ENCODE measurements at places on chromosomes 3 and 15. TPM values are rescaled to one million over a fixed set of nuclear protein-coding genes. Genes with fewer than 3 reads are reported as not detected.

The P3H2 gene
- total RNA-seq: 1.1 TPM

The OR5K2 gene
- not detected for total RNA-seq

The GMNC gene
- not detected for total RNA-seq

The FAM81A gene
- total RNA-seq: 0.25 TPM

The KLHL18 gene
- 13.5 TPM for total RNA-seq

The MNS1 gene
- 4.0 TPM for total RNA-seq

The ZNF770 gene
- 22.2 TPM for total RNA-seq

The FANCD2 gene
- 25.9 TPM for total RNA-seq

The GLCE gene
- 39.5 TPM for total RNA-seq

The HRG gene
- total RNA-seq: not detected

The INSYN1 gene
- total RNA-seq: 3.0 TPM

The PPM1M gene
- total RNA-seq: 19.5 TPM

The ALDH1A3 gene
- total RNA-seq: 47.1 TPM

The IFT122 gene
- 29.0 TPM for total RNA-seq

The ALG1L2 gene
- total RNA-seq: not detected

The LRRN1 gene
- total RNA-seq: not detected

The GOLGA6L7 gene
- total RNA-seq: not detected

The KIF15 gene
- total RNA-seq: 11.0 TPM

The CGNL1 gene
- 3.3 TPM for total RNA-seq

The KLF15 gene
- total RNA-seq: 2.9 TPM

The DOCK3 gene
- total RNA-seq: 0.53 TPM

The MELTF gene
- 1.7 TPM for total RNA-seq

The KCNMB3 gene
- 1.8 TPM for total RNA-seq

The GOLGA8O gene
- total RNA-seq: 3.2 TPM

The TMEM266 gene
- total RNA-seq: 0.06 TPM

The SH2D7 gene
- total RNA-seq: not detected

The MAP6D1 gene
- 0.66 TPM for total RNA-seq

The SCG3 gene
- total RNA-seq: not detected

The SEMA3G gene
- under 0.01 TPM for total RNA-seq

The SLC9C1 gene
- 0.13 TPM for total RNA-seq

The GOLGA8Q gene
- 2.0 TPM for total RNA-seq

The GPR27 gene
- total RNA-seq: 0.13 TPM

The LRTM1 gene
- not detected for total RNA-seq

The ITIH1 gene
- 0.56 TPM for total RNA-seq

The SLC51A gene
- total RNA-seq: not detected

The RAB6B gene
- 0.13 TPM for total RNA-seq

The ALPK3 gene
- total RNA-seq: 1.1 TPM

The LRRC31 gene
- not detected for total RNA-seq

The FAM162A gene
- total RNA-seq: 19.8 TPM

The IL12A gene
- 0.19 TPM for total RNA-seq

The RPL15 gene
- 1,778 TPM for total RNA-seq

The TMEM207 gene
- total RNA-seq: not detected
